Naive B cell (primary cell): ENCODE measurements at places on chromosomes 12 and 14. TPM values are rescaled to one million over a fixed set of nuclear protein-coding genes. Genes with fewer than 3 reads are reported as not detected.

DNA sequence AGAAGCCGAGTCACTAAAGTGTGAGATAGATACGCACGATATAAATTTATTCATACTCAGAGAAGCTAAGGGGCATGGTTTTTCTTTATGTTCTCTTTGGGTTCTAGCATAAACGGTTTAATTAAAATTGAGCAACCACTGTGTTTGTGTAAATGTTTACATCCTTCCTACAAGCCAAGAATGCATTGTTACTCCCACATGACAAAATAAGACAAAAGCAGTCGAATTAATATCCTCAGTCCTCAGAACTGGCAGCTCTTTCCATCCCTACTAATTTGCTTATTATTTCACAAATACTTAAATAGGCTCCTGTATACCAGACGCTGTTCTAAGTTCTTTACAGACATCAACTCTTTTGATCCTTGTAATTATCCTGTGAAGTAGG is 32.0 kb downstream of the SSPN start:
- H3K36me3 ChIP-seq, result no peaks in the 10 kb centered on the region
- H3K27me3 ChIP-seq, result peaks cover 36% of the 10 kb centered on the region
- peaks cover 4% of the 10 kb centered on the region for H3K4me1 ChIP-seq
- no peak overlapping the region for H3K27ac ChIP-seq

- peaks cover 5% of the 10 kb centered on the region for H3K36me3 ChIP-seq
- no peak for DNase-seq
- no peaks in the 10 kb centered on the region for H3K4me1 ChIP-seq
These were observed 91.7 kb downstream of the STXBP6 start for GRCh38 chr14:24958271-24958670.

DNA sequence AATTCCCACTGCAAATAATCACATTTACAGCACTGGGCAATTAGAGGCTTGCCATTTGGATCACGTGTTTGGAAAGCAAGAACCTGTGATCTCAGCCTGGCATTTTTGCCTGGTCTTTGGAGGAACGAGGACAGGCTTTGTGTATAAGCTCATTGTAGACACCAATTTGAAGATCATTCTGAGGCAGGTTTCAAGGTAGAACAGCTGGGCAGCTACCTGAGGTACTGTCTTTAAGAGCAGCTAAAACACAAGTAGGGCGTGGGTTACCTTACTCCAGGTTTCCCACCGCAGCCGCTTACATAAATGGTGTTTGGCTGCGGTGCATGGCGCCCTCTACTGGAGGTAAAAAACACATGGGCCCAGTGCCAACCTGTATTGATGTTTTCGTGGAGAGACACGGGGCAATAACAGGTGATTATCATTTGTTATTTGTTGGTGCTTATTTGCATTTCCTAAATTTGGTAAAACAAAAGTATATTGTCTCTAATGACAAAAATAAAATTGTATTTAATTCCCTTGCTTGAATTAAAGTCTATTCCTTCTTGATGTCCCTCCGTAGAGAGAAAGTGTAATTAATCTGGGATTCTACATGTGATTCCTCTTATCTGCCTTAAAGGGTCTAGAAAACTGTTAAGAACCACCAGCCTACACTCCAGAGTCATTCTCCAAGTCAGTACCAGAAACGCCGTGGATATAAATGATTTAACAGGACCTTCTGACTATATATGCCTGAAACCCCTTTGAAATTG is 69.7 kb downstream of the SVOP start:
- H3K27ac ChIP-seq, result no peak overlapping the region
- H3K4me1 ChIP-seq, result peaks cover 15% of the 10 kb centered on the region
- DNase-seq, result peak; percentile 56
- H3K4me3 ChIP-seq, result no peak overlapping the region
- H3K27me3 ChIP-seq, result peaks cover 12% of the 10 kb centered on the region

- H3K27ac ChIP-seq, result peak overlapping the region; percentile 30
- no peaks in the 10 kb centered on the region for H3K27me3 ChIP-seq
- DNase-seq, result peak; percentile 20
These were observed 19.5 kb downstream of the ATF7IP start for GRCh38 chr12:14384783-14385638.

- H3K4me1 ChIP-seq, result no peaks in the 10 kb centered on the region
- H3K27ac ChIP-seq, result no peak overlapping the region
- DNase-seq, result no peak
These were observed 127.7 kb downstream of the TMEM30B start for GRCh38 chr14:61153431-61153830.

GRCh38 chr14:100105357-100106169 is 40.3 kb downstream of the EVL start:
- H3K4me1 ChIP-seq, result peaks cover 61% of the 10 kb centered on the region
- no peak for DNase-seq
- H3K4me3 ChIP-seq, result no peak overlapping the region
- H3K27ac ChIP-seq, result peak overlapping the region; percentile 90

Gene PRB2
- polyA plus RNA-seq, result not detected

GRCh38 chr14:52954346-52955214 is 3.7 kb upstream of the FERMT2 start:
- DNase-seq, result no peak
- peaks cover 17% of the 10 kb centered on the region for H3K27me3 ChIP-seq
- peaks cover 14% of the 10 kb centered on the region for H3K4me1 ChIP-seq
- no peak overlapping the region for H3K27ac ChIP-seq

Gene LYZ
- polyA plus RNA-seq, result 26.0 TPM

- no peak for DNase-seq
- no peak overlapping the region for H3K27ac ChIP-seq
- no peak overlapping the region for H3K4me3 ChIP-seq
- peaks cover 2% of the 10 kb centered on the region for H3K36me3 ChIP-seq
- H3K4me1 ChIP-seq, result no peaks in the 10 kb centered on the region
These were observed 78.7 kb downstream of the PRICKLE1 start for GRCh38 chr12:42510823-42511222.

Gene STYK1
- polyA plus RNA-seq, result not detected

GRCh38 chr12:132246997-132247717 is 82.2 kb downstream of the GALNT9 start:
- peaks cover 12% of the 10 kb centered on the region for H3K27me3 ChIP-seq
- H3K4me3 ChIP-seq, result no peak overlapping the region

DNA sequence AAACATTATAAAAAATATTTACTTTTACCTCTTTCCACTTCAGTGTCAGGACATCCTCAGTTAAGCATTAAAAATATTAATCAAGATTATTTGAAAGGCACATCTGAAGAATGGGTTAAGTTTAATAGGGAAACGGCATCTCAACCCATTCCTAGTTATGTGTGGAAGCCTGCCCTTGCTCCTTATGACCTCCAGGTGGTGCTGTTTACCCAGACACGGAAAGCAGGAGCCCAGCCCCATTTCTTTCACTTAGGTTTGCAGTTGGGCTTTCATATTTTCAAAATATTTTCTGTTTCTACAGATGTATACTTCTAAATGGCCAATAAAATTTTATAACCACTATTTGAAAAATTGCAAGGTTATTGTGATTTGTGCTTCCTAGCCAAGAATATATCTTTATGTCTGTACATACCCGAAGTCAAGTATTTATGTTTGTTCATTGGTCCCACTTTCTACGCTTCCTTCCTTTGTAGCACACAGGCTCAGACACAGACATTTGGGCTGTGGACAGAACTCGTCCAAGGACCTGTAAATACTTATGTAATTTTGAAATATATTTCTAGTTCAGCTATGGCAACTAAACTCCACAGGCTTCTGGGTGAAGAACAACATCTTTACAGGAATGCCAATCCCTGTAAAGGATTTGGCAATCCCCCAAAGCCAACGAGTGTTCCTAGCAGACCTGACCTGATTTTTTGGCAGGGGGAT is 247.1 kb downstream of the AKAP6 start:
- no peaks in the 10 kb centered on the region for H3K36me3 ChIP-seq
- H3K27ac ChIP-seq, result no peak overlapping the region
- no peak overlapping the region for H3K4me3 ChIP-seq
- peak; percentile 15 for DNase-seq
- no peaks in the 10 kb centered on the region for H3K4me1 ChIP-seq
- H3K27me3 ChIP-seq, result no peaks in the 10 kb centered on the region

Gene ZNF385A
- polyA plus RNA-seq, result 9.3 TPM

Gene LTBP2
- polyA plus RNA-seq, result 0.21 TPM

Gene NKX2-8
- polyA plus RNA-seq, result not detected

DNA sequence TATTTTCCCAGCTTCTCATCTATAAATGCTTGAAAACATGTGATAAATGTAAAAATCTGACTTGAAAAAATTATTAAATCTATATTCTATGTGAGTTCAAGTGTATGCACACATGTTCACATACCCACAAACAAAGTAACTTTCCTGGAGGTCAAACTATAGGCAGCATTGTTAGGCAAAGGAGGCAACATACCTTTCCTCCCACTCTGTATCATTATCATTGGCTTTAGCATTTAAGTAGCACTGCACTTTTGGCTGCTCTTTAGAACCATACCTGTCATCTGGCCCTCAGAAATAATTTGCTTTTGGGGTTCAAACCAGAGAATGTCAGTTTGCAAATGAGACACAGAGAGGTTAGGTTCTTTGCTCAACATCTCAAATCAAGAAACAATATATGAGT is 102.4 kb upstream of the CCDC196 start:
- DNase-seq, result no peak
- no peaks in the 10 kb centered on the region for H3K36me3 ChIP-seq
- H3K4me1 ChIP-seq, result no peaks in the 10 kb centered on the region
- no peak overlapping the region for H3K4me3 ChIP-seq
- peaks cover 14% of the 10 kb centered on the region for H3K27me3 ChIP-seq

- H3K4me1 ChIP-seq, result peaks cover 74% of the 10 kb centered on the region
- no peak for DNase-seq
- no peaks in the 10 kb centered on the region for H3K27me3 ChIP-seq
- H3K4me3 ChIP-seq, result peak overlapping the region; percentile 61
These were observed 7.2 kb upstream of the CACNA2D4 start for GRCh38 chr12:1925684-1926006.

DNA sequence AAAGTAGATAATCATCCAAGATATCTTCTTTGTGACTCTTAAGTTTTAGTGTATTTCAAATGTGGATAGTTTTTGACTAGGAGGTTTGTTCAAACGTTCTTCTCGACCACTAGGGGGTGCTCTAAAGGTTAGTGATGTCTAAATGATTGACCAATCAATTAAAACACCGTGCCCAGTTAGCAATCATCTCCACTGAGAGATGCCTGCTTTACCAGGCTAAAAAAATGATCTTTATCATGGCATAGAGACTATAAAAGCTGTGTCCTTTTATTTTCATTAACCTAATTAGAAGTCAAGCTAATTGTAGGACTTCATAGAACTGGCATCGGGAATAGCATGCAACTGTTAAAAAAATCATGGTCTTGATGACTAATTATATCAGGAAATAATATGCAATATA is 153.9 kb downstream of the PRKCH start:
- no peaks in the 10 kb centered on the region for H3K27me3 ChIP-seq
- peak overlapping the region; percentile 89 for H3K27ac ChIP-seq
- no peak overlapping the region for H3K4me3 ChIP-seq
- H3K36me3 ChIP-seq, result no peaks in the 10 kb centered on the region

Gene SERPINA3
- polyA plus RNA-seq, result not detected

DNA sequence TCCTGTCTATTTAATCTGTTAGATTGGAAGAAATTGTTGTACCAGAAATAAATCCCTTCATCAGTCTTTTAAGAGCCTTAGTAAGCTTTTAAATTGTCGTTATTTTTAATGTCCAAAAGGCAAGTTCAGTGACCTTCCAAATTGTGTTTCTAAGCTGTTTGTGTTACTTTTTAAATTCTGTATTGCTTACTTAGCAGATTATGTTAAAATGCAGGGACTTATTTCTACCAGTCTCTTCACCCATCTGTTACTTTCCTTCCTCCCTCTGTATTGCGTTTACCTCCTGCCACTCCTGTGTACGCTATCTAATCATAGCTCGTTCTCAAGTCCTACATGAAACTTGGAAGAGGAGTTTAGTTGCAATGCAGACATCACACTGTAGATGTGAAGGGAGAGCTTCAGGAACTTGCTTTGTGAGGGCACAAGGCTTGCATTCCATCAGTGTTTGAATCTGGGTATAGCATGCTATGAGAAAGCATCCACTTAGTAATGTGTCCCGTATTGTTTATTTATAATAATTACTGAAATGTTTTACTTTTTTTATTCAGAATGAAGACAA is 406.5 kb upstream of the RGS6 start:
- H3K27me3 ChIP-seq, result no peaks in the 10 kb centered on the region
- peaks cover 36% of the 10 kb centered on the region for H3K4me1 ChIP-seq
- no peak for DNase-seq
- no peak overlapping the region for H3K27ac ChIP-seq

- H3K4me3 ChIP-seq, result no peak overlapping the region
- no peaks in the 10 kb centered on the region for H3K4me1 ChIP-seq
- no peak for DNase-seq
These were observed 11.2 kb downstream of the AHSA1 start for GRCh38 chr14:77469067-77469505.

DNA sequence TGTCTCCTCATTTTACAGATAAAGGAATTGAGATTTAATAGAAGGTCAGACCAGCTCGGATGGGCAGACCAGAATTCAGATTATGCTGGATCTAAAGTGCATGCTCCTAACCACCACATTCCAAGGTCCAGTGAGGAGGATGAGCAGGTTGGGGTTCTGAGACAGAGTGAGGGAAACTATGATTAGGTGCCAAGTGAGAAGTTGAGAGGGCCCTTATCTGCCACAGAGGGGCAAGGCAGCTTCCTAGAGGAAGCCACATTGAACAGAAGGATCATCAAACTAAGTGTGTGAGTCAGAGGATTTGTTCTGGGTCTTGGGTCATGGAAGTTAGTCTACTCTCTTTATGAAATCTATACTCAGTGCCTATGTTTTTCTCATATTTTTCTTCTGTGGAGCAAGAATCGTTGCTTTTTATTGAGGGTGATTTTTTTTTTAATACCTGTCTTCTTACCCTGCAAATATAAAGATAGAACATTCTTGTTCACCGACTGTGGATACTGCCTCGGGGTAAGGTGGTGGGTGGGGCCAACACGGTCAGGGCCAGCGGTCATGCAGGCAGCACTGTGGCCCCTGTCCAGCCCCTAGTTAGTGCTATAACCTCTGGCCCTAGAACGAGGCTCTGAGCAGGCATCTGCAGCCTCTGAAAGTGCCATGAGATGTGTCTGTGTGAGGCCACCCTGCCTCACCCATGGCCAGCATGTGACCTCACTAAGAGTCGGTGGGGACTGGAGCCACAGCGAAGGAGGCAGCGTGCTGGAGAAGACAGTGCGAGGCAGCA is 55.6 kb upstream of the PTHLH start:
- H3K36me3 ChIP-seq, result no peaks in the 10 kb centered on the region
- H3K4me1 ChIP-seq, result no peaks in the 10 kb centered on the region
- DNase-seq, result no peak
- no peak overlapping the region for H3K4me3 ChIP-seq
- no peak overlapping the region for H3K27ac ChIP-seq

Gene BTG1
- polyA plus RNA-seq, result 1,809 TPM

DNA sequence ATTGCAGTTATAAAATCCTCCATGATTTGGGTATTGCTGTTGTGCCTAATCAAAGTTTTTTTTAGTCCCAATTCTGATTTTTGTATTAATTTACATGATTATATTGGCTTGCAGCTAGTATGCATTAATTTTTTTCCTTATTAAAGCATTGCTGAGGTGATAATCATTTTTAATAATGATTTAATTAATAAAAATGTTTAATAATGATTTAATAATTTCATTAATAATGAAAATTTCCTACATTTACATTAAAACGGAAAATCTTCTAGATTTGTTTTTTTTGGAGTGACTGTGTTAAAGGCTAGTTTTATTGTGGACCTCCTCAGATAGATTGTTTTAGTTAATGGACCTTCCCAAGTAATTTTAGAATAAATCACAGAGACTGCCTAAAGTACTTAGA is 79.6 kb downstream of the CCDC91 start:
- H3K4me3 ChIP-seq, result no peak overlapping the region
- H3K27ac ChIP-seq, result no peak overlapping the region
- H3K27me3 ChIP-seq, result no peaks in the 10 kb centered on the region

GRCh38 chr12:81591256-81591655 is 167.9 kb downstream of the PPFIA2 start:
- no peak for DNase-seq
- H3K4me3 ChIP-seq, result no peak overlapping the region
- no peaks in the 10 kb centered on the region for H3K27me3 ChIP-seq
- H3K4me1 ChIP-seq, result no peaks in the 10 kb centered on the region

GRCh38 chr12:56632701-56633467 is 2.8 kb upstream of the BAZ2A start:
- peak overlapping the region; percentile 97 for H3K4me3 ChIP-seq
- DNase-seq, result no peak

Gene PTGR2
- 1.0 TPM for polyA plus RNA-seq
